K562 (cell line): ENCODE measurements at places on chromosomes 12 and 14. TPM values are rescaled to one million over a fixed set of nuclear protein-coding genes. Genes with fewer than 3 reads are reported as not detected.

DNA sequence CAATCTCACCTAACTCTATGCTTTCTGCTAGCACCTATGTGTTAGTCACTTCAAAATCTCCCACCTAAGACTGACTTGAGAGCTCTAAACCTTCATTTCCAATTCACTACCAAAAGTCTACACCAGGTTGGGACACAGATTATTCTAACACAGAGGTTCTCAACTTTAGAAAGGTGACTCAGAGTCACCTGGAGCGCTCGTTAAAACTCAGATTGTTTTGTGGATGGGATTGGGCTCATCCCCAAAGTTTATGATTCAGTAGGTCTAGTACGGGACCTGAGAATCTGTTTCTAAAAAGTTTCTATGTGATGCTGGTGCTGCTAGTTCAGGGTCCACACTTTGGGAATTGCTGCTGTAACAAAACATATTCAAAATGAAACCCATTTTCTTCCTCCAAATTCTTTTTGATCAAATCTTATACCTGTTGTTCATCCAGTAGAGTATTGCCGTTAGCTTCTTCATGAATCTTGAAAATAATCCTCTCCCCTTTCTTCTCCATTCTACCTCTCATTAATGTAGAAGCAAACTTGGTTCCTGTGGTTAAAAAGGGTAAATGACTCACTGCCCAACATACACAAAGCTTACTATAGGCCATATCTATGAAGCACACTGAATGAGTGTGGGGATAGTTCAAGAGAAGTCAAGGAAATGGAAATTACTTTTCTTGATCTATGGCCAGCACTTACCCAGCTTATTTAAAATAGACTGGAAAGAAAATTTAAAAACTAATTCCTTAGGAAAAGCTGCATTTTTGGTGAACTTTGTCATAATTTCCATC lies 206.7 kb downstream of the KIF21A start:
- DNase-seq, result no peak
- no peaks in the 10 kb centered on the region for H3K27me3 ChIP-seq
- no peak overlapping the region for H3K27ac ChIP-seq
- H3K4me3 ChIP-seq, result no peak overlapping the region

- H3K4me3 ChIP-seq, result no peak overlapping the region
- DNase-seq, result no peak
- no peak overlapping the region for H3K27ac ChIP-seq
These were observed 367.3 kb downstream of the DUSP6 start for GRCh38 chr12:88985011-88985410.

- no peak overlapping the region for H3K27ac ChIP-seq
- H3K36me3 ChIP-seq, result peaks cover 42% of the 10 kb centered on the region
- no peaks in the 10 kb centered on the region for H3K4me1 ChIP-seq
- DNase-seq, result no peak
- no peaks in the 10 kb centered on the region for H3K27me3 ChIP-seq
These were observed 28.6 kb downstream of the NEK9 start for GRCh38 chr14:75098212-75098611.

DNA sequence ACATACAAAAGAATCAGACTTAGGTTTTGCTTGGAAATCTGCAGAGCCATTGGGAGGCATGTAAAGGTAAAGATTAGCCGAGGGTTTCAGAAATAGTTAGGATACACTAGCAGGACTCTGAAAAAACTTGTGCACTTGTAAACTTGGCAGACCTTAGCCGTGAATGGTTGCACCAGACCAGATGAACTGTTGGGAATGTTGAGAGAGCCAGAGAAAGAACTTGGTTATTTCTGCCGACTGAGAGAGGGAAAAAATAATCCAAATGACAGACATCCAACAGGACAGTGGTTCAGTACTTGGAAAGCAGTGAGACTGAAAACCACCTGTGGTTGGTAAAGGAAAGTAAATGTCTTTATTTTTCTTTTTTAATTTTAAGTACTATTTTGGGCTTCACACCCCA lies 222.5 kb upstream of the DDHD1 start:
- H3K4me3 ChIP-seq, result no peak overlapping the region
- H3K36me3 ChIP-seq, result no peaks in the 10 kb centered on the region
- no peaks in the 10 kb centered on the region for H3K27me3 ChIP-seq
- no peaks in the 10 kb centered on the region for H3K4me1 ChIP-seq

- H3K36me3 ChIP-seq, result no peaks in the 10 kb centered on the region
- no peaks in the 10 kb centered on the region for H3K27me3 ChIP-seq
- H3K27ac ChIP-seq, result no peak overlapping the region
- no peak overlapping the region for H3K4me3 ChIP-seq
These were observed 1029.8 kb upstream of the TMEM132C start for GRCh38 chr12:127237151-127237550.

- H3K27me3 ChIP-seq, result no peaks in the 10 kb centered on the region
- H3K4me3 ChIP-seq, result no peak overlapping the region
- no peaks in the 10 kb centered on the region for H3K36me3 ChIP-seq
- H3K4me1 ChIP-seq, result peaks cover 2% of the 10 kb centered on the region; the same call in 1 of the 2 replicates
- DNase-seq, result no peak
These were observed 29.3 kb downstream of the DUSP16 start for GRCh38 chr12:12533238-12533829.

GRCh38 chr12:116380108-116380507 lies 102.6 kb upstream of the MED13L start:
- no peak overlapping the region for H3K27ac ChIP-seq
- peaks cover 29% of the 10 kb centered on the region for H3K4me1 ChIP-seq
- H3K36me3 ChIP-seq, result no peaks in the 10 kb centered on the region; the same call in 2 of the 3 replicates

DNA sequence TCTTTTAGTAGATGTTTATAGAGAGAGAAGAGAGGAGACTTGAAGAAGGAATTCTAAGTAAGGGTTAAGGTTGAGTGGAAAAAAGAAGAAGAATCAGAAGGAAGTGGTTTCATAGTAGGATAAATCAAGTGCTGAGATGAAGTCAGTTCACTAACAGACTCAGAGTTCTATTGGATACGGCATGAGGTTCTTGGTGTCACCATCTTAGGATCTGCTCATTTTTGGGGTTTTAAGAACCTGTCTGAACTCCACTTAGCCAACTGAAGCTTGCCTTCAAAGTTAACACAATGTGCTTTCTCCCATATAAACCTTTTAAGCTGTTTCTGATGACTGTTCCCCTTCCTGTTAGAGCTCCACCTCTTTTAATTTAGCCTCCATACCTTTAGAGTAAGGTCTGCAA lies 152.6 kb downstream of the PRKCH start:
- H3K4me1 ChIP-seq, result 0 out of 3 replicates have a peak, but pooled peaks cover 3% of the 10 kb centered on the region
- no peak for DNase-seq

Gene DLGAP5
- 55.7 and 56.0 TPM in 2 replicates for total RNA-seq

DNA sequence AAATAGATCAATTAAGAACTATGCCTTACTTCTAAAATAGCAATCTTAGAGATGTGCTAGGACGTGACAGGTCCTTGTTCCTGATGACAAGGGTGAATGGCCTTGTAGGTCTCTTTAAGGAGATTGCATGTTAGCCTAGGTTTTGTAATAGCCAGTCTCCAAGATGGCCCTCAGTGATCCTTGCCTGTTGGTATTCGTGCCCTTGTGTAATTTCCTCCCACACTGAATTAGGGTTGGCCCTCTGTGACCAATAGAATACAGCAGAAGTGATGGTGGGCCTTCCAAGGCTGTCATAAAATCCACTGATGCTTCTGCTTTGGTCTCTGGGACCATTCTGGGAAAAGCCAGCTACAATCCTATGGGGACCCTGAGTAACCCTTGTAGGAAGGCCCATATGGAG lies 38.2 kb upstream of the SNX6 start:
- no peak for DNase-seq
- no peaks in the 10 kb centered on the region for H3K36me3 ChIP-seq
- H3K27me3 ChIP-seq, result no peaks in the 10 kb centered on the region
- H3K4me1 ChIP-seq, result peaks cover 7% of the 10 kb centered on the region; the same call in 1 of the 3 replicates

Gene CLMN
- total RNA-seq, result 0.09 and 0.18 TPM in 2 replicates

Gene TAS2R42
- not detected in 2 replicates for total RNA-seq

Gene OR4Q3
- not detected in 2 replicates for total RNA-seq

DNA sequence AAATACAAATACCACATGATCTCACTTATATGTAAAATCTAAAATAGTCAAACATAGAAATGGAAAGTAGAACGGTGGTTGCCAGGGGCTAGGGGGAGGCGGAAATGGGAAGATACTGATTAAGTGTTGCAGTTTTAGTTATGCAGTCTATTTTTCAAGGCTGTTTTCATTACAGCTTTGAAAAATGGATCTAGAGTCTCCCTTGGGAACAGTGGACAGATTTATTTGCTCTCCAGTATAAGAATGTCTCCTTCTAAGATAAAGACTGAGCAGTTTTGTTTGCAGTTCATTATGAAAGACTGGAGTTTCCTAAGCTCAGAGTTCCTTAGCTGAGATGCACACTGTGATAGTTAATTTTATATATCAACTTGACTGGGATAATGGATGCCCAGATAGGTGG lies 202.5 kb downstream of the KLHL28 start:
- H3K4me1 ChIP-seq, result no peaks in the 10 kb centered on the region
- H3K36me3 ChIP-seq, result no peaks in the 10 kb centered on the region
- no peak overlapping the region for H3K27ac ChIP-seq

DNA sequence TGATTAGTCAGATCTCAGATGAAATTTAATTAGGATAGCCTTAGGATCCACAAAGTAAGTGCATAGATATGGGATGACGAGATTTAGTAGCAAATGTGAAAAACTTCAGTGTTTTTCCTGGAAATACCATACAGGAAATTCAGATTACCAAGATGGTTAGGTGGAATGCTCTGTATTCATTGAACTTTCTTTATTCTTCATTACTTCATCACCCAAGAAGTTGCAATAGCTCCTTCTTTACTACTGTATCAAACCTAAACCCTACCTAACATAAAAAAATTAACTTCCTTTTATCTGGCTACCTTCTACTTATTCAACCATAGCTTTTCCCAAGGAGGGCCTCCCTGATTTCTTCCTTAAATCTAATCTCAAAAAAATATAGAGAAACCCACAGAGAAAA lies 100.4 kb downstream of the TTC6 start:
- no peak overlapping the region for H3K4me3 ChIP-seq

GRCh38 chr12:76413121-76413520 lies 64.9 kb upstream of the BBS10 start:
- no peaks in the 10 kb centered on the region for H3K36me3 ChIP-seq
- no peak for DNase-seq
- no peak overlapping the region for H3K27ac ChIP-seq
- no peak overlapping the region for H3K4me3 ChIP-seq

GRCh38 chr12:41980390-41980789 lies 164.3 kb downstream of the GXYLT1 start:
- DNase-seq, result no peak
- H3K36me3 ChIP-seq, result no peaks in the 10 kb centered on the region
- no peaks in the 10 kb centered on the region for H3K4me1 ChIP-seq
- H3K27ac ChIP-seq, result no peak overlapping the region

Gene SELPLG
- total RNA-seq, result 2.2 and 2.5 TPM in 2 replicates

DNA sequence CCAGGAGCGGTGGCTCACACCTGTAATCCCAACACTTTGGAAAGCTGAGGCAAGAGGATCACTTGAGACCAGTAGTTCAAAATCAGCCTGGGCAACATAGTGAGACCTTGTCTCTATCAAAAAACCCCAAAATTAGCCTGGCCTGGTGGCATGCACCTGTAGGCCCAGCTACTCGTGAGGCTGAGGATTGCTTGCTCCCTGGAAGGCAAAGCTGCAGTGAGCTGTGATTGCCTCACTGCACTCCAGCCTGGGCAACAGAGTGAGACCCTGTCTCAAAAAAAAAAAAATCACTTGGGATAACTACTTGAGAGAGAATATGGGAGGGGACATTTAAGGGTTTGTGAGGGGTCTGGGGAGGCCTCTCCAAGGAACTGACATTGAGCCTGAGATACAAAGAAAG lies 109.0 kb downstream of the GPATCH2L start:
- no peak overlapping the region for H3K27ac ChIP-seq
- no peaks in the 10 kb centered on the region for H3K27me3 ChIP-seq
- peaks cover 15% of the 10 kb centered on the region for H3K4me1 ChIP-seq
- no peak overlapping the region for H3K4me3 ChIP-seq
- peaks cover 39% of the 10 kb centered on the region for H3K36me3 ChIP-seq
- no peak for DNase-seq

GRCh38 chr12:64459394-64459891 lies 7.5 kb downstream of the TBK1 start:
- H3K4me3 ChIP-seq, result no peak overlapping the region
- peak overlapping the region; percentile 62 for H3K27ac ChIP-seq
- no peaks in the 10 kb centered on the region for H3K27me3 ChIP-seq
- peaks cover 21% of the 10 kb centered on the region for H3K4me1 ChIP-seq
- H3K36me3 ChIP-seq, result peaks cover 62% of the 10 kb centered on the region

GRCh38 chr12:109739747-109740693 lies 26.4 kb downstream of the FAM222A start:
- H3K4me3 ChIP-seq, result no peak overlapping the region
- H3K27ac ChIP-seq, result no peak overlapping the region; the same call in 2 of the 3 replicates
- H3K36me3 ChIP-seq, result no peaks in the 10 kb centered on the region
- peaks cover 6% of the 10 kb centered on the region; the same call in 2 of the 3 replicates for H3K27me3 ChIP-seq
- DNase-seq, result peak; percentile 66
- peaks cover 16% of the 10 kb centered on the region; the same call in 1 of the 2 replicates for H3K4me1 ChIP-seq

DNA sequence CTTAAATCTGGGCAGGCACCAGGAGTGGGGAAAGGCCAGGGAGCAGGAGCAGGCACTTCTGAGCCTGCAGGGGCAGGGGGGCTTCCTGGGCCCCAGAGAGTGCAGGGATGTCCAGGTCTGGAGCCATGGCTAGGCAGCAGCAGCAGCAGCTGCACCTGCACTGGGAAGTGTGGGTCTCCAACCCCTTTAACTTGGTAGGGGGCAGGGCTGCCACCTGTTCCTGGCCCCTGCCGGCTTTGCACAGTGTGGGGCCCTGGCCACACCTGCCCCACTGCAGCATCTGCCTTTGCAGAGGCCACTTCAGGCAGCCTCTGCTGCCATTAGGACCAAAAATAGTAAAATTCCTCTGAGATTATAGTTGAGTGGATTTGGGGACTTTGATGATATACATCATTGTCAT lies 138.5 kb downstream of the SLC16A7 start:
- DNase-seq, result no peak
- no peaks in the 10 kb centered on the region for H3K27me3 ChIP-seq
- H3K4me3 ChIP-seq, result no peak overlapping the region
- no peaks in the 10 kb centered on the region for H3K4me1 ChIP-seq

Gene FOXG1
- total RNA-seq, result 3.0 and 3.7 TPM in 2 replicates

Gene BDKRB2
- total RNA-seq, result 0.02 TPM in 1 of 2 replicates, not detected in the other

GRCh38 chr14:44960146-44960545 lies 1.6 kb downstream of the KLHL28 start:
- 0 out of 3 replicates have a peak overlapping the region, but pooled peaks have one; percentile 34 for H3K27ac ChIP-seq
- H3K4me3 ChIP-seq, result peak overlapping the region; percentile 53
- no peaks in the 10 kb centered on the region for H3K27me3 ChIP-seq
- no peaks in the 10 kb centered on the region; the same call in none of the 2 replicates for H3K4me1 ChIP-seq

Gene LTBP2
- total RNA-seq, result 0.18 and 0.20 TPM in 2 replicates

- DNase-seq, result peak; percentile 13
- H3K4me3 ChIP-seq, result no peak overlapping the region
- H3K27ac ChIP-seq, result no peak overlapping the region
- peaks cover 10% of the 10 kb centered on the region; the same call in 2 of the 3 replicates for H3K4me1 ChIP-seq
- H3K27me3 ChIP-seq, result no peaks in the 10 kb centered on the region
- no peaks in the 10 kb centered on the region for H3K36me3 ChIP-seq
These were observed 49.4 kb downstream of the BICD1 start for GRCh38 chr12:32155961-32156529.
